Body of pancreas (tissue), 4 donors: ENCODE measurements at places on chromosomes 12 and 14. TPM values are rescaled to one million over a fixed set of nuclear protein-coding genes. Genes with fewer than 3 reads are reported as not detected.
A peak's percentile ranks its signal among the peaks of the same experiment; 100 is the strongest.

- no peaks in the 10 kb centered on the region for H3K36me3 ChIP-seq
- H3K4me3 ChIP-seq: no peak overlapping the region
- H3K4me1 ChIP-seq: peaks cover 12% of the 10 kb centered on the region
- H3K27me3 ChIP-seq: no peaks in the 10 kb centered on the region
- no peak for DNase-seq
These were observed 65.9 kb upstream of the VASH1 start for GRCh38 chr14:76695263-76695920.

VRTN gene
- not detected for total RNA-seq

GRCh38 chr12:120677765-120678473 is 9.0 kb upstream of the MLEC start:
- H3K27ac ChIP-seq: no peak overlapping the region
- H3K4me3 ChIP-seq: no peak overlapping the region
- no peaks in the 10 kb centered on the region for H3K27me3 ChIP-seq
- no peaks in the 10 kb centered on the region for H3K36me3 ChIP-seq
- H3K4me1 ChIP-seq: no peaks in the 10 kb centered on the region

- no peak for DNase-seq
- no peaks in the 10 kb centered on the region for H3K36me3 ChIP-seq
- no peaks in the 10 kb centered on the region for H3K27me3 ChIP-seq
- H3K4me1 ChIP-seq: peaks cover 27% of the 10 kb centered on the region
- no peak overlapping the region for H3K4me3 ChIP-seq
These were observed 1.7 kb downstream of the ANKRD52 start for GRCh38 chr12:56256326-56256960.

DNA sequence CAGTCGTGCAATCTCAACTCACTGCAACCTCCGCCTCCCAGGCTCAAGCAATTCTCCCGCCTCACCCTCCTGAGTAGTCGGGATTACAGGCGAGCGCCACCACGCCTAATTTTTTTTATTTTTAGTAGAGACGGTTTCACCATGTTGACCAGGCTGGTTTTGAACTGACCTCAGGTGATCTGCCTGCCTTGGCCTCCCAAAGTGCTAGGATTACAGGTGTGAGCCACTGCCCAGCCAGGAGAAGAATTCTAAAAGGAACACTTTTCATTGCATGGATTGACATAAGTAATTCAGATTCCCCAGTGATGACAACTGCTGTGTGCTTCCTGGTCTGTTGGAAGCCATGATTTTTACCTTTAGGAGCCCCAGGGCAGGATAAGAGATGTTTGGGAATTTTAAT is 22.1 kb downstream of the DMAC2L start:
- H3K4me3 ChIP-seq: no peak overlapping the region
- no peaks in the 10 kb centered on the region for H3K36me3 ChIP-seq
- no peak for DNase-seq
- H3K4me1 ChIP-seq: peaks cover 20% of the 10 kb centered on the region
- no peak overlapping the region for H3K27ac ChIP-seq

DNA sequence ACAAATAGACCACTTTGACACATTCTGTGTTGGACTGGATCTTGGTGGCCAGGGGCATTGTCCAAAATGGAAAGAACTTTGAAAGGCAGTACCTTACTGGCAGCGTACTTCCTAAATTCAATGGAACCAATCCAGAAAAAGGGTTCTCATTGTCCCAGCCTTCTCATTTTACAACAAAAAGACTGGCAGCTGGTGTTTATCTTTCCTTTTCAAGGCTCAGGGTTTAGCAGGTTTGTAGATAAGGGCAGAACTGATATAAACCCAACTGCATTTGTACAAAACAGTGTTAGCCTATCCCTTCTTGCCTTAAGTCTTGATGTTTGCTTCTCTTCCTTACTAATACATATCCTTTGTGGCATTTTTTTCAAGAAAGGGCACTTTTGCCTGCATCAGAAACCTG is 7.7 kb downstream of the THAP2 start:
- H3K4me3 ChIP-seq: no peak overlapping the region
- no peaks in the 10 kb centered on the region for H3K36me3 ChIP-seq
- no peaks in the 10 kb centered on the region for H3K27me3 ChIP-seq
- no peak overlapping the region for H3K27ac ChIP-seq

- peak; percentile 70 for DNase-seq
- H3K36me3 ChIP-seq: no peaks in the 10 kb centered on the region
- no peak overlapping the region for H3K27ac ChIP-seq
These were observed 42.5 kb downstream of the SMIM41 start for GRCh38 chr12:52121824-52122539.

DNA sequence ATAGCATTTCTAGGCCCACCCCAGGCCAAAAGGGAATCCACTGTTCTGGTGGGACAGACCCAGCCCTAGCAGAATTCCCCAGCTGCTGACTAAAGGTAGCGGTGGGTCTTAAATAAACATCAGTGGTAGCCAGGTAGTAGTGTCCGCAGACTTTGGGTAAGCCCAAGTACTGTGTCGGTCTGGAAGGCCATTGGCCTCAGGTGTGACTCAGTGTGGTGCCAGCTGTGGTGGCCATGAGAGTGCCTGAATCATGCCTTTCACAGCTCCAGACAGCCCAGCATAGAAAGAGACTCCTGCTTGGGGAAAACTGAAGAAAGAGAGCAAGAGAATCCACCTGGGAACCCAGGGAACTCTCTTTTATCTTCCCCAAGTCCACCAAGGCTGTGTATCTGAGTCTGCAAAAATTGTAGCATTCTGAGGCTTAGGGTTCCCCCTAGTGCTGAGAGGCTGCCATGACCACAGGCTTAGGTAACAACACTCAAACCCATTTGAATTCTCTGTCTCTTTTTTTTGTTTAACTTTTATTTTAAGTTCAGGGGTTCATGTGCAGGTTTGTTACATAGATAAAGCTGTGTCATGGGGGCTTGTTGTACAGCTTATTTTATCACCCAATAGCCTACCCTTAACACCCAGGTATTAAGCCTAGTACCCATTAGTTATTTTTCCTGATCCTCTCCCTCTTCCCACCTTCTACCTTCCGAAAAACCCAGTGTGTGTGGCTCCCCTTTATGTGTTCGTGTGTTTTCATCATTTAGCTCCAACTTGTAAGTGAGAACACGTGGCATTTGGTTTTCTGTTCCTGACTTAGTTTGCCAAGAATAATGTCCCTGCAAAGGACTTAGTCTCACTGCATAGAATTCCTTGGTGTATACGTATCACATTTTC is 16.7 kb upstream of the CD163L1 start:
- H3K4me1 ChIP-seq: no peaks in the 10 kb centered on the region
- H3K27ac ChIP-seq: no peak overlapping the region

DNA sequence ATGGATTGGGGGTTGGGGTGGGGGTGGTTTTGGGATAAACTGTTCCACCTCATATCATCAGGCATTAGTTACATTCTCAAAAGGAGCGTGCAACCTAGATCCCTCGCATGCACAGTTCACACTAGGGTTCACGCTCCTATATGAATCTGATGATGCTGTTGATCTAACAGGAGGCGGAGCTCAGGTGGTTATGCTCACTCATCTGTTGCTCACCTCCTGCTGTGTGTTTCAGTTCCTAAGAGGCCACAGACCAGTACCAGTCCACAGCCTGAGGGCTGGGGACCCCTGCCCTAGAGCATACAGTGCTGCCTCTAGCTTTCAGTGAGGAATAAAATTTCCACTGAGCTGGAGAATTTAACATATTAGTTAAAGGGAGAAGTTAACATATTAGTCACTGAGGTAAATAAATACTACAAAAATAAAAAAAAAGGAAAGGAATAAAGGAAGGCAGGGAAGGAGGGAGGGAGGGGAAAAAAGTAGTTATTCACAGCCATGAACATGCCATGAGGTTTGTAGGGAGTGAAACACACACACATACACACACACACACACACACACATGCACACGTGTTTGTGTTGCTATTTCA is 612.7 kb upstream of the TBX3 start:
- H3K27me3 ChIP-seq: no peaks in the 10 kb centered on the region
- no peak overlapping the region for H3K4me3 ChIP-seq
- H3K36me3 ChIP-seq: no peaks in the 10 kb centered on the region
- no peak for DNase-seq

GRCh38 chr12:116735951-116736599 is 1.8 kb downstream of the SPRING1 start:
- DNase-seq: peak; percentile 53
- H3K4me1 ChIP-seq: peaks cover 24% of the 10 kb centered on the region
- H3K27ac ChIP-seq: peak overlapping the region; percentile 74
- H3K4me3 ChIP-seq: no peak overlapping the region

DNA sequence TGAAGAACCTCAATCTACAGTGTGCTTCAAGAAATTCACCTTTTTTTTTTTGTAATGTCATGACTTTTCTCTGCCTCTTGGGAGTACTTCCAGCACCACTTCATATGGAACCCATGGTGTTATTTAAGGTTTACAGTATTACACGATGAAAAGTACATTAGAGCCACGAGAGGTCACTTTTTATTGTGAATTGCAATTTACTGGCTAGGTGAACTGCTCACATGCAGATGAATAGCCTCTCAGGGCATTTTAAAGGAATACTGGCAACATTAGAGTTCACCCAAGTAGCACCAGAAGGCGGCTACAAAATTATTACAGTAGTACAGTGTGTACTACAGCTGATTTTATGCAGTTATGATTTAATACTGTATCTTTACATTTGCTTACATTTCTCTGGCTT is 99.1 kb upstream of the PPP4R3A start:
- H3K4me3 ChIP-seq: no peak overlapping the region
- H3K27ac ChIP-seq: no peak overlapping the region
- no peaks in the 10 kb centered on the region for H3K27me3 ChIP-seq
- no peak for DNase-seq

GRCh38 chr12:42186793-42187192 is 42.1 kb upstream of the GXYLT1 start:
- H3K4me1 ChIP-seq: no peaks in the 10 kb centered on the region
- no peaks in the 10 kb centered on the region for H3K36me3 ChIP-seq

DNA sequence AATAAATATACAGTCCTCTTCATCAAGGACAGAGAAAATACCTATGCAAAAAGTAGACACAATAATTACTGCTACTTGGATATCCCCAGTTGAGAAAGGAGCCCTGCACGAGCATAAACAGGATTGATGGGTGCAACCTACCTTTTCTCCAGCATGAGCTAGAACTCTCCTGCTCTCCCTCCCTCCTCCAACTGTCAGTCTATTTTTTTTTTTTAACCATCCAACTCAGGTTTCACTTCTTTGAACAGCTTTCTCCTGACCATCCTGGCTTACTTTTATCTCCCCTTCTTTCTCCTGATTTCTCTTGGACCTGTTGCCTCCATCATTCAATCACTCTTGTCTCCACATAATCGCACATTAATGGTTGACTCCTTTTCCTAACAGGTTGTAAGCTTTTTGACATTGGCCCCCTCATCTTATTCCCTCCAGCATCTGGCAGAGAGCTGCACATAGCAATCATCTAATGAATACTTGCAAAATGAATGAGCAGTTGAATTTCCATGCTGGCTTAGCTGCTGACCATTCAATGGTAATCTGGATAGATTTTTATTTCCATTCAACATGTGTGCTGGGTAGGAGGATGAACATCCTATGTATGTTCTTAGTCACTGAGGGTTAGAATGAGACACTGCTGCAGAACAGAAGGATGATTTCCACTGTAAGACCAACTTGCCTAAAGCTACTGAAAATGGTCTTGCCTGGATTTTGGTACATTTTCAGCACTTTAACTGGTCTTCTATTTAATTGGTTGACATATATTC is 24.4 kb downstream of the MYBPC1 start:
- H3K36me3 ChIP-seq: no peaks in the 10 kb centered on the region
- peaks cover 56% of the 10 kb centered on the region for H3K4me1 ChIP-seq
- H3K27me3 ChIP-seq: no peaks in the 10 kb centered on the region
- no peak for DNase-seq
- H3K27ac ChIP-seq: no peak overlapping the region

- DNase-seq: no peak
- no peaks in the 10 kb centered on the region for H3K36me3 ChIP-seq
- H3K27me3 ChIP-seq: no peaks in the 10 kb centered on the region
- H3K4me1 ChIP-seq: peaks cover 18% of the 10 kb centered on the region
These were observed 105.2 kb downstream of the MED13L start for GRCh38 chr12:116172224-116172849.

DNA sequence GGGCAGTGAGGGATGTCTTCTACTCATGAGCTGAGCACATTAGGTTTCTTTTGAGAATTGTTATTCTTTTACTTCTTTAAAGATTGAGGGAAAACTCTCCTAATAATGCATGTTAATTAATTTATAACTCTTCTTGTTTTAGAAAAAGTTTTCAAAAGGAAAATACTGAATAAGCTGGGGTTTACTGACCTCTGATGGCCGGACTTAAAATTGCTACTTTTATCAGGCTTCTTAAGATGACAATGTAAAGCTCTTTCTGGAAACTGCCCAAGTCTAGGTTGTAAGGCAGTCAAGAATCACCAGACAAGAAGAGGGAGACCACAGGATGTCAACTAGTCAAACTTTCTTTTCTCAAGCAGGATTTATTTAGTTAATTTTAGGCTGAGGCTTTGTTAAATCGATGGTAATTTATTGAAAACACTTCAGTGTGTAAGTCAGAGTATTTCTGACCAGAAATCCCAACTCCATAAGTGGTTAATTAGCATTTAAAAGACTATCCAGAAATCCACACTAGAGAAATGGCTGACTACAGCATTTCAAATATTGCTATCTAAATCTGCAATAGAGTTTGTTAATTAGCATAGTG is 82.1 kb downstream of the AVPR1A start:
- no peaks in the 10 kb centered on the region for H3K4me1 ChIP-seq
- H3K4me3 ChIP-seq: no peak overlapping the region
- no peak overlapping the region for H3K27ac ChIP-seq
- DNase-seq: peak; percentile 37

- H3K4me1 ChIP-seq: no peaks in the 10 kb centered on the region
- no peak overlapping the region for H3K4me3 ChIP-seq
- no peaks in the 10 kb centered on the region for H3K36me3 ChIP-seq
- no peaks in the 10 kb centered on the region for H3K27me3 ChIP-seq
- no peak for DNase-seq
- H3K27ac ChIP-seq: no peak overlapping the region
These were observed 49.7 kb downstream of the TRMT5 start for GRCh38 chr14:60931218-60931617.

CCDC175 gene
- not detected for total RNA-seq

GRCh38 chr12:69123311-69123710 is 116.1 kb upstream of the CPSF6 start:
- H3K27me3 ChIP-seq: no peaks in the 10 kb centered on the region
- H3K4me1 ChIP-seq: peaks cover 29% of the 10 kb centered on the region
- no peaks in the 10 kb centered on the region for H3K36me3 ChIP-seq

DNA sequence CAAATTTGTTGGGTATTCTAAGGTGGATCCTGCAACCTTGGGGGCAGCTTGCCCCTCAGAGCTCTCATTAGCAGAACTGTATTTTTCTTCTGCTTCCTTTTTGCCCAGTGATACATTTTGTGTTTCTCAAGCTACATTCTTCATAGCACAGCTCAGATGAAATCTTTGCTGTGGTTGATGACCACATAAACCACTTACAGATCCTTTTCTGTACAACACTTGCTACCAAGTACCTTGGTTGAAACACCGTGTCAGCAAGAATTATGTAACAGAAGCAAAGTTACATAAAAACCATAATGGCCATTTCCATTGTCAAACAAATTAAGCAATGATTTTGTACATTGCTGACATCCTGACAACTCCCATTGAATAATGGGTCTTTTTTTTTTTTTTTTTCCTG is 9.7 kb upstream of the PLBD1 start:
- peaks cover 22% of the 10 kb centered on the region for H3K4me1 ChIP-seq
- no peak overlapping the region for H3K27ac ChIP-seq
- H3K4me3 ChIP-seq: no peak overlapping the region
- H3K27me3 ChIP-seq: no peaks in the 10 kb centered on the region
- no peak for DNase-seq

GRCh38 chr14:91586410-91586809 is 76.3 kb upstream of the PPP4R3A start:
- DNase-seq: no peak
- H3K27me3 ChIP-seq: no peaks in the 10 kb centered on the region
- H3K36me3 ChIP-seq: no peaks in the 10 kb centered on the region
- H3K4me1 ChIP-seq: no peaks in the 10 kb centered on the region
